Suprapubic skin (tissue), 4 donors: ENCODE measurements at places on chromosomes 6 and 20.

DNA sequence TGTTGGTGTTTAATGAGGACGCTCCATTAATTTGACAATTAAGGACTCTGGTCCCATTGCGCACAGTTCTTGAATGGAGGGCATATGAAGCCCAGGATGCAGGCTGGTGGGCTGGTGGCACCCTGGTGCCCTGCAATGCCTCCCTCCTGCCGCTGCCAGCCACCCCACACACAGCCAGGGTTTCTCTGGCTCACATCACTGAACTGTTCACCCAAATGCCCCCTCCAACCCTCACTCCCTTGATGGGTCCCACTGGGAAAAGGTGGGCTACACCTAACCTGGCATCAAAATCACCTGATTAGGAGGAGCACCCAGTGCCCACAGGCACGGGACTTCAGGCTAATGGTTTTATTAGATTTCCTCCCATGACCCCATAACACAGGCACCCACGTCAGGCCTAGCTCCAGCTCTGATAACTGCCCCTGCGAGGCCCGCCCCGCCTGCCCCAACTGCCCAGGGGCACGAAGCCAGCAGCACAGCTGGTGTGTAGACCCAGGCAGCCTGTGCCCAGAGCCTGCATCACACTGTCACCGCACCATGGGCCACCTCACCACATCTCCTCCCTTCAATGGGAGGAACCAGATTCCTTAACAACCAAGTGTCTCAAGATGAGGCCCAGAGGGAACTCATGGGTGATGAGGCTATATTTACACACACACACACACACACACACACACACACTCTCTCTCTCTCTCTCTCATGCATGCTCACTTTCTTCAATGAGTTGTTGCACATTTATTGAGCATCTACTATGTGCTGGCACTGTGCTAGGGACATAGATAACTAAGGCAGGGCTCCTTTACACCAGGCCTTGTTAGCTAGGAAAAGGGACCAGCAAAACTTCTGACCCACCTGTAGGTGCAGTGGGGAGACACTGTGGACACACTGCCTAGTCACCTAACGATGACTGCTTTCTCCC, 107.3 kb downstream of the NOL4L start:
- no peak for DNase-seq

- DNase-seq = no peak
These were observed 45.4 kb downstream of the MYB start for GRCh38 chr6:135226537-135226936.

GRCh38 chr6:167399599-167399998, 74.7 kb downstream of the TTLL2 start:
- no peak for DNase-seq

GRCh38 chr20:30815577-30816181, 441.8 kb upstream of the DEFB115 start:
- peak; percentile 80 for DNase-seq

DNA sequence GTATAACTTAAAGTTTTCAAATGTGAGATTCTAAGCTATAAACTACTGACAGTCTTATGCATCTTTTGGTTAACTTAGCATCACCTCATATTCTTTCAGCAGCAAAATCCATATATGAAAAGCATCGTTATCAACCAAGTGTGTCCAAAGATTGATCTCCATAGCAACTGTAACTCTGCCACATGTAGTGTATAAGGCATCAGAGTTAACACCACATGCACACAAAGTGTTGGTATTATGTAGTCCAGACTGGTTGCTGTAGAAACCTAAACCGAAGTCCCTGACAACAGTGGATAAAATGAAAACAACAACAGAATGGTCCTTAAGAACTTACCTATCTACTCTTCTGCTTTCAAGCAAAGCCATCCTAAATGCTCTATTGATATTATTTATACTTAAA, 39.6 kb downstream of the PDSS2 start:
- DNase-seq = no peak

- no peak for DNase-seq
These were observed 22.2 kb downstream of the CEP57L1 start for GRCh38 chr6:109117346-109118035.

DNA sequence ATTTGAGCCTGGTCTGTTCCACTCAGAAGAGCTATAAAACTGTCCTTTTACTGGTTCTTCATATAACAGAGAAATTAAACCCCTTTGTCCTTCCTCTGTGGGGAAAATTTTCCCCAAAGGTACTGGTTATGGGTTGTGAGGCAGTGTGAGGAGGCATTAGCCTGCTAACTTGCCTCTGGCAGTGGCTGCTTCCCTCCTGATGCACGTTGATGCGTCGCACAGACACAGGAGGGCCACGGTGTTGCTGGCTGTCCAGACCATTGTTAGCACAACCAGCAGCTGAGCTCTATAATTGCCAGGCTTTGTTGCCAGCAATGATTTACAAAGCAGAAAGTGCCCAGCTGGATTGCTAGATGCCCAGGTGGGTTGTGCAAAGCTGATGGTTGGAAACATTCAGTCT, 10.1 kb downstream of the AAR2 start:
- no peak for DNase-seq

DNA sequence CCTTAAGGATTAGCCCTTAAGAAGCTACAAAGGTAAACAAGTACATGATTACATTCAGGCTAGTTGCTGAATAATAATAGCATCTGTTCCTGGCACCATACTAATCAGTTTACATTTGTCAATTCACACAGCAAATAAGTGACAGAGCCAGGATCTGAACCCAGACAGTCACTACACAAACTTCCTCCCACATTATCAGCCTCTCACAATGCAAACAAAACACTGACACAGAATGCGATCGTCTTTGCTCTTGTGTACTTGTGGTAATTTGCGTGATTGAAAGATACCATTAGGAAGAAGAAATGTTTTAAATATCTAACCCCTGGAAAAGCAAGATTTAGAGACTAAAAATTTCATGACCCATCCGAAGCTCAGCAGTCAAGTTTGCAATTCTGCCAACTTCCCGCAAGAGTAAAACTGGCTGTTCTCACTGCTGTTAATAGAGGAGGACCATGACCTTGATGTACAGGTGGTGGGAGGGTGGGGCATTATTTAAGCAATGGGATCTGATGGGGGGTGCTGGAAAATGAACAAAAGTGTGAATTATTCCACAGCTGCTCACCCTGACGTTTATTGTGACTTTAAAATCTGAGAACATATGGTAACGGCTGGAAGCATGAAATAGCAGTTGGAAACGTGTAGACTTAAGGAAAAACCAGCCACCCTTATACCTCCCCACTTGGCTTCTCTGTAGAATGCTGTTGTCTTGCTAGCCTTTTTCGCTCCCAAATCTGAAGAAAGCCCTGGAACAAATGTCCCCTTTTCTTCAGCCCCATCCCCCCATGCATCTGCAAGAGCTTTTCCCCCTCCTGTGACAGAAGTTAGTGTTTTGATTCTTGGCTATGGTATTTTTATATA, 95.3 kb upstream of the ARMC2 start:
- DNase-seq = no peak

GRCh38 chr6:45832063-45832462, 183.6 kb downstream of the CLIC5 start:
- DNase-seq = no peak

GRCh38 chr6:148430897-148431296, 88.3 kb downstream of the SASH1 start:
- DNase-seq = no peak

DNA sequence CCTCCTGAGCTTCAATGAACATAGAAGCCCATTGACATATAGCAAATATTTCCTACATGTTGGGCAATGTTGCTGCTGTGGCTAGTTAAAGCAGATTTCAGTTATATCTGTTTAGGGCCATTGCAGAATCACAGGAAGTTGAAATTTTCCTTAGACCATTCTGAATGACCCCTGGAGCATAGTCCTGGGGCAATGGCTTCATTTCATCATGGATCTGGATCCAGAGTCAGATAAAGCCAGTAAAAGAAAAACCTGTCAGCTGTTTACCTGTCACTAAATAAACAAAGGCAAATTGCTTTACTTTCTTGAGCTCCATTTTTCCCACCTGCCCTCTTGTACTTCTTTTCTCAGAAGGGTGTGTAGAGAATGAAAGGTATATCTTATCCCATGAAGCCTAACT, 494.0 kb upstream of the MAP3K7 start:
- DNase-seq = no peak

DNA sequence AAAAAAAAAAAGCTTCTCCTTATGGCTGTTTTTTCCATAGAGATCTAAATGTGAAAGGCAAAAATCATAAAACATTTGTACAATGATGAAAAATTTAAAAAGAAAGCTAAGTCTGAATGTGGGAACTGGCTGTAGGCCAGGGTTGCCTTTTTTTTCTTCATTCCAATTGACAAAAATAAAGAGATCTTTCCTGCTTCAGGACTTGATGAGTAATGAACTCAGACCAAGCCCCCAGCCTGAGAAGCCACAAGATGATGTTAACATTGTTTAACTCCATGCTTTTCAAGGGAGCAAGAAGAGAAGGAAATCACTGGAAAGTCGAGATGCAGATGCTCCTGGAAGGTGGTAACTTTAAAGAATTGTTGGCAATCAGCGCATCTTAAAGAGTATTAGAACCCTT, 41.4 kb downstream of the TRMT6 start:
- DNase-seq = no peak

GRCh38 chr6:163599684-163600083, 185.2 kb downstream of the QKI start:
- DNase-seq = no peak

GRCh38 chr6:25166955-25167748, 112.0 kb upstream of the CARMIL1 start:
- DNase-seq = no peak

DNA sequence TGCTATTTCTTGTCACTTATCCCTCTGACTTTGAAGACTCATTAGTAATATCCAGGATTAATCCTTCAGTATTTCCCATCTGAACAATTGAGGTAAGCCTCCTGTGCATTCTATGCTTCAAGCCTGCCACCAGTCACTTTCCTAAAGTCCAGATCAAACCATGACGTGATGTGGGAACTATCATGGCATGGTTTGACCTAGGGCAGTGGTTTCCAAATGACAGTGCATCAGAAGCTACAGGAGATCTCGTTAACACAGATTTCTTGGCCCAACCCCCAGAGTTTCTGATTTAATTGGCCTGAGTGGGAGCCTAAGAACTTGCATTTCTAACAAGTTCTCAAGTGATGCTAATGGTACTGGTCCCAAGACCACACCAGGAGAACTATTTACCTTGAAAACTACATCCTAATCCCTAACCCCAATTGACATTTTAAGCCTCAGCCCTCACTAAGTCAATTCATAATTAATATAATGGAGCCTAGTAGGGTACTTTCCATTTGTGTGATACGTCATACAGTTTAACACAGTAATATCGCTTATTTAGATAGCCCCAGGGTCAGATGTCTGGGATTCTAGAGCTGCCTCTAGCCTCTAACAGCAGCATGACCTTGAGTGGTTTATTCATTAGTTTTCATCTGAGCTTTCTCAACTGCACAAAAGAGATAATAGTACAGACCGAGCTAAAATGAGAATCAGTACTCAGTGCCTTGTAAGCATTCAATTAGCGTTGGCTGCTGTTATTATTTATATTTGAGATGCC, 907.6 kb downstream of the TFAP2A start:
- no peak for DNase-seq

GRCh38 chr20:18973529-18974173, 160.1 kb downstream of the SCP2D1 start:
- no peak for DNase-seq

GRCh38 chr6:157757430-157758403, 65.3 kb upstream of the SNX9 start:
- no peak for DNase-seq

DNA sequence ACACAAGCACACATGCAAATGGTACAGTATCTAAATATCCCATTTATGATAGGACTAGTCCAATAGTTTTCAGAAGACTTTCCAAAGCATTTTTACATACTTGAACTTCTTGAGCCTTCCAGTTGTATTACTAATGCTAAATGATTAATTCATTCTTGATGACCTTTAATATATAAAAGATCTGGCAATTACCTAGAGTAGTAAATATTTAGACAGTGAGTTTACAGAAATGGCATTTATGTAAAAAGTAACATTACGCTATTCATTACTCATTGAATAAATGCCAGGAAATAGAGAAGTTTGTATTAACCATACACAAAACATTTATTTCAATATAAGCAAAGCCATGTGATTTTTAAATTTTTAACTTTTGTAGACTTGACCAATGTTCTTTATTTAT, 158.8 kb downstream of the DST start:
- no peak for DNase-seq

DNA sequence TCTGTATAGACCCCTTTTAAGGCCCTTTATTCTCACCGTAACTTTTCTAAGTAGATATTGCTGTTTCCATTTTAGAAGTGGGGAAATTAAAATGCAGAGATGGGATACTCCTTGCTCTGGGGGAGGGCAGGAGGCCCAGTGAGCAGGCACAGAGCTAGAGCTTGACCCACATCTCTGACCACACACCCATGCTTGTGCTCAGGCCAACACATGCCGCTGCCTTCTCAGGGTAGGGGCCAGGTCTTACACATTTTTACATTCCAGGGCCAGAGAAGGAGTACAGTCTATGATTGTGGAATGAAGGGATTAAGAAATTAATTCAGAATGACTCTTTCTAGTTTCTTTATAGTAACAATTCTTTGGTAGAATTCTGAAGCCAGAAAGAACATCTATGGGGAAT, 104.8 kb downstream of the SOBP start:
- no peak for DNase-seq

GRCh38 chr6:139336488-139336887, 38.0 kb downstream of the CITED2 start:
- no peak for DNase-seq
